ENCODE measurements at places on chromosomes 12 and 14.

GRCh38 chr14:64265222-64265621 is 28.9 kb downstream of the ESR2 start:
- DNase-seq: no peak

GRCh38 chr12:71197460-71197859 is 39.7 kb upstream of the TSPAN8 start:
- no peak for DNase-seq

DNA sequence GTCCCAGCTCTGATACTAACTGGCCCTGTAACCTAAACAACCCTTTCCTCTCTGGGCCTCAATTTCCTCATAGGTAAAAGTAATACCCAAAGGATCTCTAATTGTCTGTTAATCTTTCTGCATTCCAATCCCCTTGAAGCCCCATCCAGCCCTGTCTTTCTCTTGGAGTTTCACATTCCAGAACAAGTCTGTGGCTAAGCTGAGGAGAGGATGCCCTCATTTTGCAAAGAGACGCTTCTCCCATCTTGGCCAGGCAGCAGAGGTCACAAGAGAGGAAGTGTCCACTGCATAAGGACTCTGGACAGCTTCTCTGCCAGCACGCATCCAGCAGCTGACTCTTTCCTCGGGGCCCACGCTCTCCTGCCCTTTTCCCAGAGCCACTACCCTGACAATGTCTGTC is 263.4 kb upstream of the FKBP4 start:
- no peak for DNase-seq

DNA sequence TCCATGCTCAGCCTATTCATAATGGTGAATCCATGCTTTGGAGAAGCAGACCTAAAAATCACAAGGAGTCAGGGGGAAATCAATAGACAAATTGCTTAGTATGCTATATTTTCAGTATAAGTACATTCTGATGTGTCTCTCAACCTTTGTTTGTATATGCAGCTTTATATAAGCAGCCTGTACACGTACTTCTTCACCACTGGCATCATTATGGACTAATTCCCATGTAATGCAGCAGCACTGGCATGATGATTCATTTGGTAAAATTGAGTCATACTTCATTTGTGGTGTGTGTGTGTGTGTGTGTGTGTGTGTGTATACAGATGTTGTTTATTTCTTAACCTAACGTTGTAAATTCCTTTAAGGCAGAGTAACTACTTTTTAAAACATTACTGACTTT is 10.9 kb downstream of the DCP1B start:
- DNase-seq: no peak

- no peak for DNase-seq
These were observed 16.9 kb downstream of the CCDC88C start for GRCh38 chr14:91400696-91401095.

GRCh38 chr14:84085493-84085892 is 1444.5 kb upstream of the FLRT2 start:
- DNase-seq: no peak

- no peak for DNase-seq
These were observed 10.8 kb downstream of the GAS2L3 start for GRCh38 chr12:100584256-100584655.

DNA sequence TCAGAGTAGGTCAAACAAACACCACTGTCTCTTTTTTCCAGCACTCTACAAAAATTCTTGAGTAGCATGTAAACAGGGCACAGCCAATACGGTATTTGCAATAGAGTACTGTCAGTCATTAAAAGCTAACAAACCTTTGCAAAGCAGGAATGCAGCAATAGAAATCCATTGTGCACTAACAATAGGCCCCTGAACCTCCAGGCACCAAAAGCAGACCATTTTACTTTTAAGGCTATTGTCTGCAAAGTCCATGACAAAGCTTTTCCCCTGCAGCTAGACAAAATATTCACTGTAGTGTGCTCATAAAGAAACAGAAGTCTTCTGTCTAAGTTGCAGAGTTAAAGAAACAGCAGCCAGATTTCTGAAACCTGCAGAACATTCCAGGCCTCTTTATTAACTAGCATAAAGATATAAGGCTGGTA is 191.9 kb downstream of the SOX5 start:
- peak; percentile 14 for DNase-seq

- no peak for DNase-seq
These were observed 197.1 kb upstream of the RASSF8 start for GRCh38 chr12:25761356-25761755.

- DNase-seq: no peak
These were observed 202.7 kb upstream of the GARIN6 start for GRCh38 chr12:99444859-99445316.

DNA sequence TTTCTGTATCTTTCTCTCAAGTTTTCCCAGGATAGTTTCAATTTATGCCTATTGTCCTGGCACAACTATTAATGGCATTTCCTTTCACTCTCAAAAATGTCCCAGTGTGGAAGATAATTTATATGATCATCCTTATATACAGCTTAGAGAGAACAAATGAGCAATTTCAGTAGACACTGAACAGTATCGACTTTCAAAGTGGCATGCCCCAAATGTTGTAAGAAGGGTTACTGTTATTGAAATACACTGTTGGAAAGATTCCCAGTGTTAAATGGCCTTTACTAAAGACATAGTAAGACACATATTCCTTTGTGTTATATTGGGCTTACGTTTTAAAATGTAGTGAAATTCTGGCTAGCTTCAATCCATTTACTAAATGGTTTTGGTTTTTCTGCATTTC is 202.3 kb upstream of the CDKN3 start:
- no peak for DNase-seq

- no peak for DNase-seq
These were observed 30.7 kb downstream of the FRMD6 start for GRCh38 chr14:51682411-51682810.

GRCh38 chr12:46546634-46547273 is 174.2 kb upstream of the SLC38A2 start:
- no peak for DNase-seq

- no peak for DNase-seq
These were observed 369.6 kb downstream of the ATP23 start for GRCh38 chr12:58310809-58311622.

GRCh38 chr12:39622306-39622705 is 2.7 kb upstream of the ABCD2 start:
- DNase-seq: no peak

DNA sequence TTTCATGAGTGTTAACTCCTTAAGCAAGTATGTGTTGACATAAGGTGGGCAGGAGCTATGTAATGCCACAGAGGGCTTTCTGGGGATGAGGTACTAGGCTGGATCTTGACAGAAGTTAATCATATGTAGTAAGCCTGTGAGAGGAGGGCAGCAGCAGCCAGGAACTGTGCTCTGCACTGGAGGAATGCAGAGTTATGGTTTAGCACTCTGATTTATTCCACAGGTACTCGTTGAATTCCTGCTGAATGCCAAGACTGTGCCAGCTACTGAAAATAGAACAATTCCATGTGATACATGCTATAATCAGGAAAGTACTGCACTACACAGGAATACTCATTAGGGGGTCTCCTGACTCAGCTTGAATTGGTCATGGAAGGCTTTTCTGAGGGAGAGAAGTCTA is 58.7 kb downstream of the SUSD6 start:
- DNase-seq: no peak

GRCh38 chr12:52370926-52371608 is 3.8 kb upstream of the KRT85 start:
- no peak for DNase-seq

DNA sequence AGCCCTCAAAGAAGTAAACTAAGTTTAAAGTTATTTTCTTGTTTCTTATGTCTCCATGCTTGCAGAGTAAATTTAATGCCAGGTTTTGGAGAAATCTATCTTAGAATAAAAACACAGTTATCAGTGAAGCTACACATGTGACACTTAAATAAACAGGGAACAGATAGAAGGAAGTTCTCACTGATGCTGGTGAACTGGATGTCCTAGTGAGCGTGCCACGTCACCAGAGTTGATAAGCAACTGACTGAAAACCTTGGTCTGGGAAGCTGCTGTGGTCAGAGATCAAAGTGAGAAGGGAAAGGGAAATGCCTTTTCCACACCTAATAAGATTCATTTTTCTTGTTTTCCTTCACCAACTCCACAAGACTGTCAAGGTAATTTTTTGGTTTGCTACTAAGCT is 74.8 kb upstream of the PCED1B start:
- no peak for DNase-seq

DNA sequence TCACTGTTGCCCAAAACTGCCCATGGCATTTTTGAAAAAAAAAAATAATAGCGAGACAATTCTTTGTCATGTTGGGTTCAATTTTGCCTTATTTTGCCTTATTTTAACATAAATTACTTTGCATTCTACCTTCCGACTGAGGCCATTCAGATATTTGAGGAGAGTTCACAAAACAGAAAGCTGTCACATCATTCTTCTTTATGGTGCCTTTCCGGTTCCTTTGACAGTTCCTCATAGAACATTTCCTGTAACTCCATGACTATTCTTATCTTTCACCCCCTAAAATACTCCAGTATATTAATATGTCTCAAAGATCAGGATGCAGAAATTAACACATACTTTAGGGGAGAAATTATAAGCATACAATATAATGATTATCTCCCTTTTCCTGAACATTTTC is 476.7 kb downstream of the NOVA1 start:
- DNase-seq: no peak

DNA sequence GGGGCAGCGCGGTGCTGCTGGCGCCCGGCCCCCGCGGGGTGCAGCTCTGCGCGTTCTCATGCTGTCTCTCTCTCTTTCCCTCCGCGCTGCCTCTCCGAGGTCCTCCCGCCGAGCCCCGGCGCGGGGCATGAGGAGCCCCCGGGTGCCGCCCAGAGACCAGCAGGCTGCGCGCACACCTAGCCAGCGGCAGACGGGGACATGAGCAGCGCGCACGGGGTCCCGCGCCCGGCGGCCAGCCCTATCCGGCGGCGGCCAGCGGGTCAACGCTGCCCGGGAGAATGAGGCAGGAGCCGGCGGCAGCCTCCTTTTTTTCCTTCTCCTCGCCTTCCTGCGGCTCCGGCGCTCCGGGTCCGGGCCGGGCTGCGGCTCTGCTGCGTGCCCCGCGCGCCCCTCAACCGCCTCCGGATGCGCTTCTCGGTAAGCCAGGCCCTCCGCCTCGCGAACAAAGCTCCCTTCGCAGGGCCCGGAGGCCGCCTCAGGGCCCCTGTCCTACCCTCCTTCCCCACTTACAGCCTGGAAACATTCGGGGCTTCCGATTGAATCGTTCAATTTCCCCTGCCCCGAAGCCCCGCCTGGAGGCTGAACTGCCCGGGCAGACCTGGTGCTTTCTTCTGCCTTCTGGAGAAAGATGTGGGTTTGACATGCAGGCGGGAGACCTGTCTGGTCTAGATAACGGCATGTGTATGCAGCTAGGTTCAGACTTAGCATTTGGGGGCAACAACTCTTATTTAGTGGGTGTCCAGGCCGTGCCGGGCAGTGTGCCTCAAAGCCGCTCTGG is at the start of gene TUNAR:
TSS of gene TUNAR (plus strand) at position 72 of the 778 bp plus-strand sequence.
- DNase-seq: no peak

DNA sequence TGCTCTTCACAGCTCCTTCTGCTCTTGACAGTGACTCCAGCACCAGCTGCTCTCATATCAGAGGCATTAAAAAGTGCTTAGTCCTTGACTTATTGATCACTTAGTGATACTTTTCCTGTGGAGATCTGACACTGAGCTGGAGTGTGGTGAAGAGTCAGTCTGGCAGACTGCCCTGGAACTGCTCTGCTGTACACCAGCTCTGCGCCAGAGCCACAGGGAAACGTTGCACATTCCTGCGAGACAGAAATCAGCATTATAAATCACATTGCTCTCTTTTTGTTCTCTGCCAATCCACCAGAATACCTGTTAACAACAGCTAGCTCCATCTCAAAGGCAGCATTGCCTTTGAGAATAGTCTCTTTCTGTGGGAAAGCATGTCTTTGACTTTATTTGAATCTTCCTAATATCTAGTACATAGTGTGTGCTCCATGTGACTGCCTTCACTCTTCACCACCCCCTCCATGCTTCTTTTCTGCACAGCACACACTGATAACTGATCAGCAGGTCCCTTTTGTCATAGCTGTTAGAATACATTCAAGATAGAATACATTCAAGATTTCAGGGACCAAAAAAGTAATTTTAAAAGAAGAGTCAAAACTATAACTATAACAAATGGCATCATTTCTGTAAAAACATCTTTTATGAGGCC is 48.2 kb upstream of the VSX2 start:
- peak; percentile 20 for DNase-seq

- DNase-seq: no peak
These were observed 22.9 kb upstream of the CALM1 start for GRCh38 chr14:90373887-90374286.

GRCh38 chr12:115402443-115403180 is 718.6 kb upstream of the TBX3 start:
- DNase-seq: no peak

GRCh38 chr12:110906083-110906482 is 14.3 kb downstream of the MYL2 start:
- no peak for DNase-seq

GRCh38 chr12:42213954-42214426 is 24.1 kb downstream of the YAF2 start:
- DNase-seq: peak; percentile 70

GRCh38 chr12:120230326-120230973 is 29.5 kb upstream of the RPLP0 start:
- no peak for DNase-seq

- no peak for DNase-seq
These were observed 12.7 kb downstream of the ACVRL1 start for GRCh38 chr12:51920046-51920445.

DNA sequence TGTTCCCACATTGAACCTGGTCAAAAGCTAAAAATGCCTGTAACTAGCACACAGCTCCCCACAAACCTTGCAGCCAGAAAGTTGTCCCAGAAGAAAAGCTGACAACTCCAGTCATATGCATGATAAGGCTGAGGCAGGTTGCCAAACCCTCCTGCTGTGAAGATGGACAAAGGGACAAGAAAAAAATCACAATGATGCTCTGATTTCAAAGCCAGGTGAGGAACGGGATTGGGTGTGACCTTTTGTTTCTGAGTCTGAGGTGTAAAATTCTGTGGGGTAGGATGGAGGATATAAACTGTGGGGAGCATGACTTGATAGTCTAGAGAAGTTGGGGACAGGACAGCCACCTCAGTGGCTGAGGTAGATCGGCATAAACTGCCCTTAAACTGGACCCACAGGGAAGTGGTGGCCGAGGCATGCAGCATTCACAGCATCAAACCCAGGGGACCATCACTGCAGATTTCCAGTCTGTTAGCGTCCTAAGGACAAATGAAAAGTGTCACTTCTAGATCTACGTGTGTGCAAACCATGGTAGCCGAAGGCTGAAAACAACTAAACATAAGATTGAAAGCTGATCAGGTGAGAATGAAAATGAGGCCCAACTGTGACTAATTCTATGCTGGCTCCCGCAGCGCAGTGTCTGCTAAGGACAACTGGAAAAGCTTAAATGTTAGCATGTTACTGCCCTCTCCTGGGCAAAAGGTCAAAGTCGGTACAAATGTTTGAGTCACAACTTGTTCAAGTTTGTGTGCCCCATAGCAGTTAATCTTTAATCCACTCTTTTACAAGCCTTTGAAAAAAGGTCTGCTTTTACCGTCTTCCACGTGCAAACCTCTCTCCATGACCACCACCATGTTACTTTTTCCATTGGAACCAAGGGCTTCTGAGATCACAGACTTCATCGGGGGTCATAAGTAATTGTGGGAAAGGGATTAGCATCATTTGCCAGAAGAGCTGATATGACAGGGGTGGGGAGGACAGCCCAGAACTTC is 39.8 kb downstream of the GRIN2B start:
- DNase-seq: no peak

- DNase-seq: no peak
These were observed 30.8 kb upstream of the BDKRB2 start for GRCh38 chr14:96173636-96174475.

GRCh38 chr12:92844151-92844763 is 84.8 kb downstream of the EEA1 start:
- DNase-seq: no peak
